ENCODE measurements at places on chromosomes 1 and 21. TPM values are rescaled to one million over a fixed set of nuclear protein-coding genes. Genes with fewer than 3 reads are reported as not detected.

- no peak for DNase-seq
Observed at GRCh38 chr1:244054247-244054923, 3.3 kb downstream of the ZBTB18 start.

DNA sequence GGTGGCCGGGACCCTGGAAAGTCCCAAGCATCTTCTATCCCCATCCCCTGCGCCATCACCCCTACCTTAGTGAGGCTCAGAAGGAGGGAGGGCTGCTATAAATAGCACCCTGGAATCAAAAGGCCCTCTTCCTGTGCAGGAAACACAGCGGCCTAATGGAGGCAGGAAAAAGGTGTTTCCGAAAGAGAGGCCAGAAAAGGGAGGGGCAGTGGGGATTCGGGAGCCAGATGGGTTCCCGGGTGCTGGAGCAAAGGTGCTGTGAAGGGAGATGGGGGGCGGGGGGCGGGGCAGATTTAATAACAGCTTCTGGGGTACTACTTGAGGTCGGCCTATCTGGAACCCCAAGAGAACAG lies 16.6 kb downstream of the NAV1 start:
- DNase-seq = no peak

DNA sequence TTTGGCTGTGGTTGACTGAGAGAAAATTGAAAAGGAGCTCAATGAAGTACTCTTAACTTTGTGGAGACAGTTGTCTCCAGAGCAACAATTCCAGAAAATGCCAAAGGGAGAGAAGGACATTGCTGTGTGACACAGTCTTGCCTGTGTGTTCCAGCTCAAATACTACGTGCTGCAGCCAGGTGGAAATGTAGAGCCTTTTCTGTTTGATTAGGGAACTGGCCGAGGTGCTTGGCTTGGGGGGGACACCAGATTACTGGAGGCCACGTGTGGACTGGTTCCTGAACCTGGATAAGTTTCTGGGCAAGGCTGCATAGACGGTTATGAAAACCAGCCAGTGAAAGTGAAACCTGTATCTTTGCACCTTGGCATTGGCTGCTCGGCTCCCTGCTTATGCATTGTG lies 217.9 kb downstream of the CTH start:
- no peak for DNase-seq

DNA sequence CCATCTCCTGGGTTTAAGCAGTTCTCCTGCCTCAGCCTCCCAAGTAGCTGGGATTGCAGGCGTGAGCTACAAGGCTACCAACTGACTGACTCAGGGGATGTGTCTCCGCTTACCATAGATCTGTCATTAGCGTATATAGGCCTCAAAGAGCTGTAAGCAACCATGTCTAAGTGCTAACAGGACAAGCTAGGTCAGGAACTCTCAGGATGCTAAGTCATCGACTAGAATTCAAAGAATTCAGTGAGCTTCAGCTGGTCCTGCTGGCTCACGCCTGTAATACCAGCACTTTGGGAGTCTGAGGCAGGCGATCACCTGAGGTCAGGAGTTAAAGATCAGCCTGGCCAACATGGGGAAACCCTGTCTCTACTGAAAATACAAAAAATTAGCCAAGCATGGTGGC lies 29.5 kb downstream of the CAPN2 start:
- no peak for DNase-seq

- DNase-seq = peak; percentile 56
Observed at GRCh38 chr21:40792691-40793456, 54.1 kb downstream of the DSCAM start.

- DNase-seq = no peak
Observed at GRCh38 chr1:111535256-111536191, 32.1 kb upstream of the ADORA3 start.

- DNase-seq = no peak
Observed at GRCh38 chr1:35178874-35179380, 14.0 kb downstream of the SFPQ start.

- DNase-seq = no peak
Observed at GRCh38 chr1:185795181-185795580, 61.0 kb downstream of the HMCN1 start.

DNA sequence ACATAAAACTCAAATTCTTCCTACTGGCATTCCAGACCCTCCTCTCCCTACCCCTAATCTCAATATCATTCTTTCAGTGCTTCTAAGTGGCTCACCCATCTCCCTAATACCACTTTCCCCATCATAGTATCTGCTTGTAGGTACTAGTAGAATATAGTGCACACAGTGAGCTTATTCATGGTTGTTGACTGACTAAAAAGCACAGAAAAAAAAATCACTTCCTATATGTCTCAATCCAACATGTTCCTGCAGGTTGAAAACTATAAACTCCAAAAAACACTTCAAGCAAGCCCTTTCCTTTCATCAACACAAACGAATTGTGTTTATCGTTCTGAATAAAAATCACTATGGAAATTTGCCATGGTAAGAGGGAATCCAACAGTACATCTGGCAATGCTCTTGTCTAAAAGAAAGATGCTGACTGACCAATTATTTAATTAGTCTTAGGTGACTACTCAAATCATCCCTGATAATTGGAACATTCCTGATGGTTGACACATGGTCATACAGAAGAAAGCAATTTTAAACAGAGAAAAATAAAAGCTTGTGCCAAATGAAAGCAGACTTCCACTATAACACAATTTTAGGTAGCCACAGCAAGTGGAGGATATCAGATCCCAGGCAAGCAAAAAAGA lies 87.1 kb downstream of the NDUFS5 start:
- DNase-seq = no peak

GRCh38 chr1:246609632-246610031 lies 43.4 kb downstream of the CNST start:
- DNase-seq = no peak

DNA sequence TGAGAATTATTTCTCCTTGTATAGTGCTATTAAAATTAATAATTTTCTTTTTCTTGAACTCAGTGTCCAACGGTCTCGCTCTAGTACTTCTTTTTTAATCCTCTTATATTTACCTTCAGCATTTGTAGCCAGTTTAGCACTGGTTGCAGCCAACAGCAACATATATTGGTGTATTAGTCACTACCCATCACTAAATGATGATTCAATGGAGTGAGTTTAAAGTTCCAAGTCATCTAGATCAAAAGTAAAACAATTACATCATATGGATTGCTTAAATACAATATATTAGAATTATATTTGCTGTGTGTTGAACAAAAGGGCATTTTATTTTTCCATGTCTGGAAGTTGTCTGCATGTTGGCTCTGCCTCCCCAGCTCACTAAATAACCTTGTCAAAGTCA lies 591.8 kb downstream of the ADGRL2 start:
- DNase-seq = no peak

DNA sequence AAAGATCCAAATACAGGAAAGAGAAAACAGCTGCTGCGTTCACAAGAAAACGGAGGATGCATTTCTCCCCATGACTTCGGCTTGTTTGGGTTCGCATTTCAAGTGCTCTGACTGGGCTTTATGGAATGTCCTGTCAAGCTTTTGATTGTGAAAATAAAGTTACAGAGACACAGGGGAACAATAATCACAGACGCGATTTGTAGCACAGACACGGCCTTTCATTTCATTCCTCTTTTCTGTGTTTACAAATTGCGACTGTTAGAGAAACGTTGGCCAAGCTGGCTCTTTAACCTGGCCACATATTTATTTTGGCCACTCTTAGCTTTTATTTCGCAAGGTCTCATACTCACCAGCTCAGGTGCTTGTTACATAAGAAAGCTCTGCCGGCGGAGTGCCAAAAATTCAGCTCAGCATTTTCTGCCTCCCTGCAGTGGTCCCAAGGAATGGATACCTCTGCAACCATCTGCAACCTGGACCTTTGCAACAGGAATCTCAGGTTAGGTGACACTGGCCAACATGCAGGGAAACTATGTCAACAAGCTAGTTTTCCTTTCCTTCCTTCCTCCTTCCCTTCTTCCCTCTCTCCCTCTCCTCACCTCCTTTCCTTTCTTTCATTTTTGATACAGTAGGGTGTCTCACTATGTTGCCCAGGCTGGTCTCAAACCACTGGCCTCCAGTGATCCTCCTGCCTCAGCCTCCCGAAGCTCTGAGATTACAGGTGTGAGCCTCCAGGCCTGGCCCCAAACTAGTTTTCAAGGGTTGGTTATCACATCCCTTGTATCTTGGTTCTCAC lies 58.2 kb upstream of the SLC45A1 start:
- DNase-seq = no peak

DNA sequence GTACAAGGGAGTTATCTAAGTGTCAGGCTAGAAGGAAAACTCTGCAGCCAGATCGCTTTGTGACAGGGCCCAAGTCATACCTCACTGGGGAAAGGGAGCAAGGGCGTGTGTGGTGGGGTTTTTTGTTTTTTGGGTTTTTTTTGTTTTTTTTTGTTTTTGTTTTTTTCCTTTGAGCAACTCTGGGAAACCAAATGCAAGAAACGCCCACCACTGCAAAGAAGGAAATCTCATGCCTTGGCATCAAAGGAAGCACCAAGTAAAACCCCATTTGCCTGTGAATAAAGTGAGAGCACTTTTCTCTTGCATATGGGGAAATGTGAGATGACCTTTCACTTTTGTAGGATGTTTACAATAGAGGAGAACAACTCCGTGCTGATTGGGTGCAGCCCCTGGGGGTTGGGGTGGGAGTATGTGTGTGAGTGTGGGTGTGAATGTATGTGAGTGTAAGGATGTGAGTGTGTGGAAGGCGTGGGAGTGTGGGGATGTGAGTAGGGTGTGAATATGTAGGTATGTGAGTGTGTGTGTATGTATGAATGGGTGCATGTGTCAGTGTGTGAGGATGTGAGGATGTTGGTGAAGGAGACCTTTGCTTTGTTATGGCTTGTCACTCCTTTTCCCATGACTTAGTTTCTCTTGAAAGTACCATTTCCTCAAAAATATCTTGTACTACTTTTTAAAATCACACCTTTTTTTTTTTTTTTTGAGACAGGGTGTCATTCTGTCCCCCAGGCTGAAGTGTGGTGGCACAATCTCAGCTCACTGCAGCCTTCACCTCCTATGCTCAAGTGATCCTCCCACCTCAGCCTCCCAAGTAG lies 34.6 kb downstream of the IL12RB2 start:
- DNase-seq = no peak

GRCh38 chr1:20278692-20279130 lies 12.0 kb upstream of the VWA5B1 start:
- no peak for DNase-seq

DNA sequence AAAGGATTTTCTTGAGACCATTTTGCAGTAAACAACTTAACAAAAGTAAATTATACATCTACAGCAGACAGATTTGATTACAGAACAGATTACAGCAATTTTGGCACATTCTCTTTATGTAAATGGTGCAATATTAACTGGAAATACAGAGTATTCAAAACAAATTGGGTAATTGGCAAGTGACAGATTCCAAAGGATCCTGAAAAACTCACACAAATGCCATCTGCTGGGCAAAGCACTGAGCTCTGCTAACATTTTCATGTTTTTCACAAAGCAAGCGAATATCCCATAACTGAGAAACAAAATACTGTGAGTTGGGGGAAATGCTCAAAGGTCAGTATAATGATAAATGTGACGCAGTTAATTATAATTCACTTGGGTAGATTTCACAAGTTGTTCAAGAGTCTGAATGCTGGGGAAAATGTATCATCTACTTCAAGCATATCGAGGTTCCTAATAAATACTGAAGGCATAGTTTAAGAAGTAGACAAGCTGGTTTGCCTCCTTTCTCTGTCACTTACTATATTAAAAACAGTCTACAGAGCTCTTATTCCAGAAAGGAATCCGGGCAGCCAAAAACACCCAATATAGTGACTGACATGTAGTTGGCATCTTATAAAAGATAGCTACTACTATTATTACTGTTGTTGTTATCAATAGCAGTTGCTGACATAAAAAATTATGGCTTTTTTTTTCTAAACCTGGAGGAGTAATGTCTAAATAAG lies 75.8 kb upstream of the SDC3 start:
- DNase-seq = peak; percentile 44

- DNase-seq = no peak
Observed at GRCh38 chr1:40855513-40855912, 6.7 kb downstream of the CITED4 start.

DNA sequence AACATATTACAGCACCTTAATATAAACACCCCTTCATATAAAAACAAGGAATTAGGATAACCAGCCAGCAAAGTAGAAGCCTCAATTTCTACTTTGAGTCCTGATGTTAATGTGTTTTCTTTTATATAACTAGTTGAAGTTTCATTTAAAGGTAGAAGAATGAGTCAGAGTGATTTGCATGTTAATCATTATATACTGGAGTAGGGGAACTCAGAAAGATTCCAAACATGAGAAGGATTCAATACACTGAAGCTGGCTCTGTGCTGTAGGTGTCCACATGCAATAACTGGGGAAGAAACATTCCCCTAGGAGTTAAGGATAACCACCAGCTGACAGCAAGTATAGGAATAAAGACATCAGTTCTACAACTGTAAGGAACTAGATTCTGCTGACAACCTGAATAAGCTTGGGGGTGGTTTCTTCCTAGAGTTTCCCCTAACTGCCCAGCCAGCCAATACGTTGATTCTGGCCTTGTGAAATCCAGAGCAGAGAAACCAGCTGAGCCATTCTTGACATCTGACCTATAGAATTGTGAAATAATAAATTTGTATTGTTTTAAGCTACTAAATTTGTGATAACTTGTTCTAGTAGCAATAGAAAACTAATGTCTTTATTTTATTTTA lies 33.4 kb upstream of the RNPC3 start:
- no peak for DNase-seq

DNA sequence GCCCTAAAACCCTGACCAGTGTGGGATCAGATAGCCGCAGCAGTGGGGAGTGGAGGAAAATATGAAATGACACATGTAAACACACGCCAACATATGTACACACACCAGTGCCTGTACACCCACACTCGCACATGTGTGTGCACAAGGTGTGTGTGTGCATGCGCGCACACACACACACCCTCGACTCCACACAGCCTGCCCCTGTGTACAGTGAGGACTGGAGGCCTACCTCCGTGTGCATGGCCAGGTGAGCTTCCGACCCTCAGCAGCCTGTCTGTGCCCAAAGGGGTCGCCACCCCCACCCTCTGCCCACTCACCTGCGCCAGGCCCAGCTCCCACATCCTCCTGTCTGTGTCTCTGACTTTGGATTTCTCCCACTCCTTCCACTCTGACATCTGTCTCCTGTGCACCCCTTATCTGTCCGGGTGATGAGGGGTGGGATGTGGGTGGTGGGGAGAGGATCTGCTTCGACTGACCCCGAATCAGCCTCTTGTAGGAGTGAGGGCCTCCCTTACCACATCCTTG lies 31.7 kb downstream of the CITED4 start:
- DNase-seq = no peak

DNA sequence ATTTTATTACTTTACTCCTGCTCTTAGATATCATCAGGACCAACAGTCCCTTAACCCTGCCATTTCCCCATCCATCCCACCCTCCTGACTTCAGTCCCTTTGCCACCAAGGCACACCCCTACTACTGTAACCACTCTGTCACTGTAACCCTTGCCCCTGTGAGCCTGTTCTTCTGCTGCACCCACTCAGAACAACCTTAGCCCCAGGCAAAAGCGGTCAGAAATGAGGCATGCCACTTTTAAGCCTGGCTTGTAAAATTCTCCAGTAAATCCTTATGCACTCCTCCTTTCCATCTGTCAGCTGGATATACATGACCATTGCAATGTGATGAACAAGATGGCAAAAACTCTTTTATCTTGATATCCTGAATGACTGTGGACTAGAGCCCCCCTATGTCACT lies 555.0 kb upstream of the PLXNA2 start:
- DNase-seq = no peak

GPA33 gene
- 0.44 TPM for total RNA-seq

DISC1 gene
- total RNA-seq = 22.1 TPM

G0S2 gene
- total RNA-seq = 1.7 TPM

KCNT2 gene
- 32.3 TPM for total RNA-seq

CGN gene
- 4.1 TPM for total RNA-seq

CFHR2 gene
- not detected for total RNA-seq

APCS gene
- total RNA-seq = not detected

TMEM81 gene
- total RNA-seq = 1.9 TPM

KRTAP19-4 gene
- total RNA-seq = not detected

MPZ gene
- 1,019 TPM for total RNA-seq
